ENCODE measurements at places on chromosomes 7 and 10.

DNA sequence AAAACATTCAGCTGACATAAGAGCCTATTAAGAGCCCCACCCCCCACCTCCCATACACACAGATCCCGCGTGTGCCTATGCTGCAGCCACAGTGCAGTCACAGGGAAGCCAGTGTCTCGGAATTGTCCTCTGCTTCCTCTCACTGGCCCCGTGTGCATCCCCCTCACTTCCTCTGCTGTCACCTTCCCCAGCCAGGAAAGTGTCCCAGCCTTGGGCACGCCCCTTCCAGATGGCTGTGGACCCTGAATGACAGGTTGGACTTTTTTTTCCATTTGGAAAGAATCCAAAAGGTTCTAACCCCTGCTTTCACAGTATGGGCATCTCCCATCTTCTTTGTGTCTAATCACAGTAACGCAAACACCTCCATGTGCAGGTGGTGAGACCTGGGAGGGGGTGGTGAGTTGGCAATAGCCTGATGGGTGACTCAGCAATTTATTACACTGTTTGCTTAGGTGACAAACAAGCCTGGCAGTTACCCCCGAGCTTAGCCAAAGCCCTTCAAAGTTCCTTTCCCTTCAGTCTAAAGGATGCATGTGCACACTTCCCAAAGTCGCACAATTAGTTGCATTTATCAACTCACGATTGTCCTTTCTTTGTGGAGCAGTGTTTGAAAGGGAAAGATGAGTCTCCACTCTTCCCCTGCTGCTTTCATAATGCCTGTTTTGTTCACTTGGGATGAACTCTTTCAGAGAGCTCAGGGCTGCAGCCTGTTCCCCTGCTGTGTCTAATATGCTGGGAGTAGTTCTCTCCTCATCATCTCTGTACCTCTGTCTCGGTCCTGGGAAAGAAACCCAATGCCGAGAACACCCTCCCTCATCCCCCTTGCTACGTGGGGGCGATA, 67.5 kb upstream of the EFCAB10 start:
- DNase-seq = peak; percentile 68

DNA sequence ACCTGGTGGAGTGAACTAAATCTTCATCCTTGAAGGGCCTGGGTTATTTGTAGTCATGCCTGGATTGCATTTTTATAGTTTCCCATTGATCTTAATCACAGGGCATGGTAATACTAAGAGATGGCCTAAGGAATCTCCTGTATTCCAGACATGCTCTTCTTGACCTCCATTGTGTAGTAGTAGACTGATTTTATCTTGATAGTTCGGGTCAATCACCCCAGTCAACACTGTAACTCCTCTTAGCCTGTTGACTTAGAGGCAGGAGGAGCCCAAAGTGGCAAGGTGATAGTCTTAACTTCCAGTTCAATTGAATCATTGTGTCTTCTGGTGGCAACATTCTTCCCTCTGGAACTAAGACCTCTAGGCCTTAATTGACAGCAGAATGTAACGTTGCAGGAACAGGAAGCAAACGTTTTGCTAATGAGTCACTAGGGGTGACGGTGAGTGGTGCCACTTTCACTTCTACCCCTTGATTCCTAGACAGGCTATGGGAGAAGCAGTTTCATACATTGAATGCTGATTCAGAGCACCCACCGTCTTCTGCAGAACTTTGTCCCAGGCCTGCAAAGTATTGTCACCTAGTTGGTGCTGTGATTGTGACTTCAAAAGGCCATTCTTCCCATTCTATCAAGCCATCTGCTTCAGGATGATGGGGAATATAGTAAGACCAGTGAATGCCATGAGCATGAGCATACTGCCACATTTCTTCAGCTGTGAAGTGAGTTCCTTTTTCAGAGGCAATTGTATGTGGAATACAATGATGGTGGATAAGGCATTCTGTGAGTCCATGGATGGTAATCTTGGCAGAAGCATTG, 24.0 kb upstream of the PAPSS2 start:
- peak; percentile 93 for DNase-seq

GRCh38 chr10:73338801-73339368, 19.8 kb downstream of the CFAP70 start:
- no peak for DNase-seq

DNA sequence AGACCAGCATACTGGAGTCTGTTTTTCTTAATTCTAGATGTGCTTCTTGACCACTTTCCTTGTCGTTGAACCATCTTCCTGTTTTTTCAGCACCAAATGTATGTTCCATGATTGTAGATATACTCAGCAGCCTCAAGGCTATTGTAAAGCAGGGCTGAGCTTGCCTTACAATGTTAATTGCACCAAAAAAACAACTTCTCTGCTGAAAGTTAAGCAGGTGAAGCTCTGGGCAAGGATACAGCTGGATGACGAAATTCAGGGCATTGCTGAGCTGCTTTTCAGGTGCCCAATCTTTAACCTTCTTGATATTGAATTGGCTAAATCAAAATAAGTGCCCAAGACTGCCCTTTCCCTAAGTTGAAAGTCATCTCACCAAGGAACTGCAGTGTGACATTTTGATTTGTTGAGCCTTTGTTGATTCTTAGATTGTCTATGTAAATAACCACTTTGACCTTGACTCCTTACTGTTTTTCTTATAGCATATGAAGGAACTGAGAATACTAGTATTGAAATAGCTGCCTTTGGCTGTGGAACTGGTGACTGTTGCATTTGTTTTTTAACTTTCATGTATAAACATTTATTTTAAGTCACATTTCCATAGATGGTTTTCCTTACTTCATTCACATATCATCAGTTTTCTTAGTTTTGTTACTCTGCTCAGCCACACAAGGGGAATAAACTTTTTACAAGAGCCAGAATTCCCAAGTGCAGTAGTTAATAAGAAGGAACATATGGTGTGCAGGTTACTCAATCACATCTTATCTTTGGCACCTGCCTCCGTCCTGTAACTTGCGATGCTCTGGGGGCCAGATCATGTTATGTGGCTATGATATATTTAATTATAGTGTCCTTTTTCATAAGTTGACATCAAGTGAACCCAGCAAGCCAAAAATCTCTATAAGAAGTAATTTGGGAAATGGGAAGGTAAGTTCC, 3.1 kb downstream of the AHCYL2 start:
- no peak for DNase-seq

GRCh38 chr10:80537086-80537735, 491 bp upstream of the SH2D4B start:
- no peak for DNase-seq

DNA sequence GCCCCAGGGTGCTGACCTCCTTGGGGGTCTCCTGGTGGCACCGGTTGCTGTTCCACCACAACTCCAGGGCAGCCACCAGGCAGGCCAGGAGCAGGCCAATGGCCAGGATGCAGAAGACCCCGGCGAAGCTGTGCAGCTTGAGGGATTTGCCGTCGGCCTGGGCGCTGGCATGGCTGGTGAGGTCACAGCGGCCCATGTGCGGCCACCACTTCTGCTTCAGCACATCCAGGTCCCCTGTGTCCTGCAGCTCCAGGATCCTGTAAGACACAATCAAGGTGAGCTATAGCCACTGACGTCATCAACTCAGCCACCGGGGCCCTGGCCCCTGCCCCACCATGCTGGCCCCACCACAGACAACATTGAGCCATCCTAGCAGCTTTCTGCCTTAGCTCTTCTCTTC, 753.2 kb downstream of the GRID1 start:
- DNase-seq = no peak

GRCh38 chr10:32110790-32111189, 54.6 kb upstream of the KIF5B start:
- DNase-seq = no peak

- no peak for DNase-seq
Observed at GRCh38 chr10:18859659-18860058, 188.9 kb upstream of the MALRD1 start.

DNA sequence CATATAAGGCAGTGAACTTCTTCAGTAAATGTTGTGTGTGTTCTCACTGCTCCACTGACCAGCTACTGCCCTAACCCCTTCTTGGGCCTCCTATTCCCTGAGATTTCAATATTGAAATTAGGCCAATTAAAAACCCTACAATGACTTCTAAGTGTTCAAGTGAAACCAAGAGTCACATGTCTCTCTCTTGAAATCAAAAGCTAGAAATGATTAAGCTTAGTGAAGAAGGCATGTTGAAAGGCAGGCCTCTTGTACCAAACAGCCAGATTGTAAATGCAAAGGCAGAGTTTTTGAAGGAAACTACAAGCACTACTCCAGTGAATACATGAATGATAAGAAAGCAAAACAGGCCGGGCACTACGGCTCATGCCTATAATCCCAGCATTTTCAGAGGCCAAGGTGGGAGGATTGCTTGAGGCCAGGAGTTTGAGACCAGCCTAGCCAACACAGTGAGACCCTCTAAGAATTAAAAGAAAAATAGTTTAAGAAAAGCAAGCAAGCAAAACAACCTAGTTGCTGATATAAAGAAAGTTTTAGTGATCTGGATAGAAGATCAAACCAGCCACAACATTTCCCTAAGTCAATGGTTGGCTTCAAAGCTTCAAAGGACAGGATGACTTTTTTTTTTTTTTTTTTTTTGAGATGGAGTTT, 22.3 kb downstream of the BRAF start:
- DNase-seq = no peak

DNA sequence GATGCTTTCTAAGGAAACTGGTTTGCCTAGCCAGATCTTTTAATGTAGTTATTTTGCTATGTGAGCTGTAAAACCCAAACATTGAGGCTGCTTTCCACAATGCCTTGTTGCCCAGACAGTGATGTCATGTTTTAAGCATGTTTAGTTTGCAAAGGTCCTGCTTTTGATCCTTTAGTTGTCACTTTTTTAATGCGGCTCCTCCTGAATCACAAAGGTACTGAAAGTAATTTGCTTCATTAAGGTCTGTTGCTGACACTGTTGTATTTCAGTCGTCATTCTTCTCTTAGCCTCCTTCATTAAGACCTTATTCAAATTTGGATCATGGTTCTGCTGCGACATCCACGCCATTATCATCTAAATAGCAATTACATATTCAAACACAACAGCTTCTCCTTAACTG, 10.6 kb downstream of the RPA3 start:
- DNase-seq = peak; percentile 14

DNA sequence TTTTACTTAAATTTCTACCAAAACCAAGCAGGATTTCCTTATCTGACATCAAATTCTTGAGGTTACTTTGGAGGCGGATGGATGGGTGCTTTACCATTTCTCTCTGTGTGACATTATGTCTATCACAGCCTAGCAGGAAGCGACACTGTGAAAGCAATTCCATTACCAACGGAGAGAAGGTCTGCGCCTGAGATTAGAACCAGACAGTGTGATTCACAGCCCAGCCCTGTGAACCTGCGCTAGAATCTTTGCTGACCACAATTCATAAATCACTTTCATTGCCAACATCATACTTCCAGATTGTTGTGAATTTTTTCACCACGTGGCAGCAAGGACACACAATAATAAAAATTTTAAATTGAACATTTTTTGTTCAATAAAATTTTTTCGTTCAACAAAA, 126.5 kb downstream of the CUBN start:
- DNase-seq = peak; percentile 97

DNA sequence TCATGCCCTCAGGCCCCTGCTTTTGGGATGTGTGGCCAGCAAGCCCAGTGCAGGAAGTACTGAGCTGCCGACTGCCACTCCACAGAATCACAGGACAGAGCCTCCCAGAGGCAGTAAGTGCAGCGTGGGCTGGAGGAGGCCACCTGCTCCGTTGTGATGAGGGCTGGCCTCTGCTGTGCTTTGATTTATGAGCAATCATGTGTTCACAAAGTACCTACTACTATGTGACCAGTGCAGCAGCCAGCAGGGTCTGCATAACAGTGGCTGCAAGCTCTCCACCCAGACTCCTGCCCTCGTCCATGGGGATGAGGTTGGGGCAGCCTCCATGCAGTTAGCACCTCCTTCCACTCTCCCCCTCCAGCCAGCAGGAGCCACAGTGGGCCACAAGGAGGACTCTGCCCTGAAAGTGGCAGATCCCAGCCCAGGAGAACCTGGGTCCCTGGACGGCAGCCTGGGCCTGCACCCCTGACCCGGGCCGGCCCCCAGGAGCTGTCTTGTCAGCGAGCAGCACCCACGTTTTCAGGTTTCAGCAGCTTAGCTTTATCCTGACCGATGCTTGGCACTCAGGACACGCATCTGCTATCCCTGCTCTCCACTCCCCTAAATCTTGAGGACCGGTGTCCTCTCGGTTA, 37.7 kb upstream of the INSIG1 start:
- no peak for DNase-seq

DNA sequence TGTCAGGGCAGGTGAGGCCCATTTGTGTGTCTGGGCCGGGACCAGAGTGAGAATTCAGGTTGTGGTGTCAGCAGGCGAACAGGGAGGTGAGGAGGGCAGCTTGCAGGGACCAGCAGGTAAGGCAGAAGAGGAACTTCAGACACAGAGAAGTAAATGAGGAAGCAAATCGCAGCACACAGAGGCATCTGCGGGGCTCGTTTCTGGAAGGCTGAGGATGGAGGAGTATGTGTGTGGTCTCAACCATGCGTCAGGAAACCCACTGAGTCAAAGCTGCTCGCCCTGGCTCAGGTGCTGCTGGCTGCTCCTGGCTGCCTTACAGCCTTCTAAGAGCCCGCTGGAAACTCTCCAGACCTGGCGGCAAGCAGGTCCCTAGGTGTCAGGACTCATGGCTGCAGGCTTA, 26.9 kb upstream of the PITRM1 start:
- no peak for DNase-seq

GRCh38 chr7:82678259-82678658, 234.7 kb upstream of the CACNA2D1 start:
- DNase-seq = no peak

DNA sequence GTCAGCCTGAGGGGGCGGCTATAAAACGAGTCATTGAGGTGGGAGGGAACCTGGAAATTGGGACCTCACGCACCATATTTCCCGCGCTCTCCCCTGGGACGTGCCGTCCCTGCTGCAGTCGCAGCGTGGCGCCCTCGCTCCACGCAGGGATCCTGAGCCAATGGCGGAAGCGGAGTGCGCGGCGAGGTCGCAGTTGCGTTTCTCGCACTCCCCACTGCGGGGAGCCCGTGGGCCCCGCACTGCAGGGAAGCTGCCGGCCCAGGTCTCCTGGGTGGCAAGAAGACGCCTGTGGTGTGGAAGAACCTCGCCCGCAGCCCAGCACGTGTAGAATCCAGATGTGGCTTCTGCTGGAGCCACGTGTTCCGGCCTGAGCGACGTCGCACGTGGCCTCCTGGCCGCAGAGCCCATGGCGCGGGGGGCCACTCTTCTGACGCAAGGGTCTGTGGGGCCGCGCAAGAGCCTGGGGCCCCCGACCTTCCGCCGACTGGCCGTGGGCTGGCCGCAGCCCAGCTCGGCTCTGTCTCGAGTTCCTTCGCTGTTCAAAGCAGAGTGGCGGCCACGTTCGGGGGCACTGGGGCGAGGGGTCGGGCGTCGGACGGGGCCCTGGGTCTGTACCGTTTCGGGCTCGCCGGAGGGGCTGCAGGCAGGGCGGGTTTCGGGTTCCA, 26.4 kb downstream of the HIF1AN start:
- DNase-seq = no peak
